ENCODE measurements at places on chromosomes 6 and 20.
A peak's percentile ranks its signal among the peaks of the same experiment; 100 is the strongest.

DNA sequence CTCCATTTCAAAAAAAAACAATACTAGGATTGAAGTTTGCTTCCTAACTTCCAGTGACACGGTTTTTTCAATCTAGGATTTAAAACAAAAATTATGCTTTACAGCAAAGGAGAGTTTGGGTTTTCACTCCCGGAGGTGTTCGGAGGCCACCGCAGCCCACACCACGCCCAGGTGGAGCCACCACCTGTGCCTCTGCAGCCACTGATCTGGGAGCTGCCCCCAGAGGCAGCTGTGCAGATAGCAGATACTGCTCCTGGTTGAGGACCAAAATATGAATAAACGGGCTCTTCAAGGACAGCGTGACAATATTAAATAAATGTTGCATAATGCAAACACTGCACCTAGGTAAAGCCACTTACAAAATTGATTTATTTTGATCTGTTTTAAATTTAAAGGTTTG is 30.2 kb downstream of the DLL1 start:
- DNase-seq = no peak

GRCh38 chr6:144295981-144296767 is 11.0 kb downstream of the UTRN start:
- no peak for DNase-seq

GRCh38 chr20:16271450-16271849 is 301.8 kb downstream of the KIF16B start:
- DNase-seq = no peak

DNA sequence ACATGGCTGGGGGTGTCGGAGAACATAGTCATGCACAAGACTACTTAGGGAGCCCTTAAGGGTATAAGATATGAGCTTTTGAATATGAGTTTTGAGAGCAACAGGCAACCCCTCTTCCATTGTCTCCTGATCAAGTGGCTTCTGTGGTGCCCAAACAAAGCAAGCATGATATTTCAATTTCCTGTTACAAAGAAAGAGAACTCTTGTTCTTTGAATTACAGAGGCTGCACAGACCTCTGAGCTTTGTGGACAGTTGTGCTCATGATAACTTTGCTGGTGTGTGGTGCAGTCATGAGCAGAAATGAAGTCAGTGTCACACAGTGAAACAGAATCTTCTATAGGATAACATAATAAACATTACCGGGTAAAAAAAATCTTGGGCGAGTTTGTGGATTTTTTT is 66.8 kb upstream of the THEMIS start:
- DNase-seq = no peak

- no peak for DNase-seq
Measured at GRCh38 chr6:26250698-26251044, 114.3 kb upstream of the BTN3A2 start.

GRCh38 chr20:7695635-7696034 is 244.6 kb downstream of the HAO1 start:
- DNase-seq = no peak

DNA sequence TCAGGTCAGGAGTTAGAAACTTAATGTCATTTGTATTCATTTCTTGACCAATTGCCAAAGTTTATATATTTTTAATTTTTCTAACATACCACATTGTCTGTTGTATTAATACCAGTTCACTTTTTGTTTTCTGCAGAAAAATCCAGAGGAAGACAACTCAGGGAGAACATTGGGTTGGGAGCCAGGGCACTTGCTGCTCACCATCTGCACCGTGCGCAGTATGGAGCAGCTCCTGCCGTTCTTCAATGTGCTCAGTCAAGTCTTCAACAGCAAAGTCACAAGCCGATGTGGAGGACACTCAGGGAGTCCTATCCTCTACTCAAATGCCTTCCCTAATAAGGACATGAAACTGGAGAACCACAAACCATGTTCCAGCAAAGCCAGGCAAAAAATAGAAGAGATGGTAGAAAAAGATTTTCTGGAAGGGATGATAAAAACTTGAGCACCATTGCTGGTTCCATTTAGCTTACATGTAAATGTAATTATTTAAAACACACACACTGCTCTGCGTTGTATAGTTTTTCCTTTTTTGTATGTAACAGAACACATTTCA is 25.3 kb downstream of the PGM3 start:
- DNase-seq = no peak

DNA sequence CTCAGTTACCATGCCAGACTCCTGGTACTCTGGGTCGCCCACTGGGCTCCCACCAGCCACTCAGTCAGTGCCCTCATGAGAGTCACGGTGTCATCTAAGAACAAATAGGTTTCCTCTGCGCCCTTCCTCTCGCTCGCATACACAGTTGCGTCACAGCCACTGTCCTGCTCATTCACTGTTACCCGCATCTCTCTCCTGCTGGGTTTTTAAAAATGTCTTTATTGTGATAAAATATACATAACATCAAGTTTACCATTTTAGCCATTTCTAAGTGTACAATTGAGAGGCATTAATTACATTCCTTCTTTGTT is 4.0 kb downstream of the TEAD3 start:
- no peak for DNase-seq

- DNase-seq = no peak
Measured at GRCh38 chr6:12275107-12275506, 15.1 kb upstream of the EDN1 start.

DNA sequence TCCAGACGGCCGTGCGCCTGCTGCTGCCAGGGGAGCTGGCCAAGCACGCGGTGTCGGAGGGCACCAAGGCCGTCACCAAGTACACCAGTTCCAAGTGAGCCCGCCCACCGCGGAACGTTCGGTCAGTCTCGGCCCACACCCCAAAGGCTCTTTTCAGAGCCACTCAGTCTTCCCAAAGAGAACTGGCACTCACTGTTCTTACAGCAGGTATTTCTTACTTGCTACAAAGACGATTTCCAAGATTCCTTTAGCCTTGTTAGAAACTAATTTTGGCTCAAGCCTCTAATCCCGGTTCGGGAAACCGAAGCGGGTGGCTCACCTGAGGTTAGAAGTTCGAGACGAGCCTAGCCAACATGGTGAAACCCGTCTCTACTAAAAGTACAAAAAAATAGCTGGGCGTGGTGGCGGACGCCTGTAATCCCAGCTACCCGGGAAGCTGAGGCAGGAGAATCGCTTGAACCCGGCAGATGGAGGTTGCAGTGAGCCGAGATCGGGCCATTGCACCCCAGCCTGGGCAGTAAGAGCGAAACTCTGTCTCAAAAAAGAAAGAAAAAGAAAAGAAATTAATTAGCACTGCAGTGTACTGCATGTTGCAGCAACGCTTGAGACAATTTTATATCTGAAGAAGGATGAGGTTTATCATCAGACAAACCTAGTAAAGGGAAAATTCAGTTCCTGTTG is 73.1 kb downstream of the OR2B2 start:
- no peak for DNase-seq

DNA sequence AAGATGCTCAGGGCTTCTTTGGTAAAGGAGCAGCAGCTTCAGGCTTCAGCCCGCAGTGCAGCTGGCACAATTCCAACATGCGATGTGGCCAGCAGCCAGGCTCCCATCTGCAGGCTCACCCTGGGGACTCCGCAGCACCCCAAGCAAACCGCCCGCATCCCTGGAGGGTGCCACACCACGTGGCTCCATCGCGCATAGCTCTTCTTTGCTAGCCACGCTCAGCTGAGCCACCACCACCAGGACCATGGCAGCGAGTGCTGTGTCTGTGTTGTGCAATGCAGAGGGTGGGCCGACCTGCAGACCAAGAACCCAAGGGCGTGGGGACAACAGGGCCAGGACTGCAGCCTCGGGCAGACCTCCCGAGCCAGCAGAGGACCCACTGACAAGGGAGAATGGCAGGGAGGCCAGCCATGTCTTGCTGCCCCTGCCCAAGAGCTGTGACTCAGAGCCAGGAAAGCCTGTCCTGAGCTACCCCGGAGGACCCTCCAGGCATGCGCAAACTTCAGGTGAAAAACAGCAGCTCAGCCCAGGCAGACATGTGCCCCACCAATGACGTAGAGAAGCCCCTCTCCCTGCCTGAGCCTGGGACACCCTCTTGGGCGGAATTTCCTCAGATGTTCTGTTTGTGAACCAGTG is 87.8 kb downstream of the GINS1 start:
- DNase-seq = no peak

DNA sequence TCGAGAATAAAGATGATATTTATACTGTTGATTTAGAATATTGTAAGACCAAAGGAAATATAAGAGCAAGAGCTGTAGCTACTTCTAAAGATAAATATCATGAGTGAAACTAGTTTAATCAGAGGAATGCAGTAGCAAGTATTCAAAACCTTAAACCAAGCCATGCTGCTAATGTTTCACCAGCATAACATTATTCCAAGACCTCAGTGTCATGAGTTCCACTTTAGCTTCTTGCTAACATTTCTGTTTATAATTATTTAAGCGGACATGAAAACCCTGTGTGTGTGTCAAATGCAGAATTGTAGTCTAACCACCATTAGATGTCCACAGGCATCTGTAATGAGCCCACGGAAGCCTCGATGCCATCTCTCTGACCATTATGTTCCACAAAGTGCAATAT is 752.6 kb upstream of the MARCKS start:
- no peak for DNase-seq

GRCh38 chr20:32753731-32754130 is 8.5 kb upstream of the DNMT3B start:
- DNase-seq = no peak

DNA sequence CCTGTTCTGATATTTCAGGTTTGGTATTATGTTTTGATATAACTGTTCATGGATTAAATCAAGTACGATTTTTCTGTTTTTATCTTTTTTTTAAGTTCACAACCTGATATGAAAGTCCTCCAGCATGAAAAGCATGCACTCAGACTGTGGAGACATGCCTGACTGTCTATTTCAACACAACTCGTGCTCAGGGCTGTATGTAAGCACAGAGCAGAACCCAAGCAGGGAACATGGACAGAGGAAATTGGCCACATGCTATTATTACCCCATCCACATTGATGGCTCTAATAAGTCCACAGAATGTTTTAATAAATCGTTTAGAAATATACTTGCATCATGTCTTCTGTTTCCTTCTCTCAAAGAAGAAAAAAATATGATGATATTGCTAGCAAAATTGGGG is 730.4 kb downstream of the C6orf118 start:
- DNase-seq = no peak

DNA sequence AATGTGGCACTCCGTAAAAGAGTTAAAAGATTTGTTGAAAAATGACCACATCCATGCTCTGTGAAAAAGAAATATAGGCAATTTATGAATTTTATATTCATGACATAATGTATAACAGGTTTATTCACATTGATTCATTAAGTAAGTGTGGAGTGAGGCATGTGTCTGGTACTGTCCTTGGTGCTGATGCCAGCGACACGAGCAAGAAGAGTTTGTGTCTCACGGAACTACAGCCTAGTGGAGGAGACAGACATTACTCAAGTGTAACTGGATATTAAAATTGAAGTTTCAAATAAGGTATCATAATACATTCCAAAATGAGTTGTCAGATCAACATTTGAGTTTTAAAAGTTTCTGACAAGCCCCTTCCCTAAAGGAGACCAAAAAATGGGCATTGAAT is 158.2 kb upstream of the PRND start:
- no peak for DNase-seq

DNA sequence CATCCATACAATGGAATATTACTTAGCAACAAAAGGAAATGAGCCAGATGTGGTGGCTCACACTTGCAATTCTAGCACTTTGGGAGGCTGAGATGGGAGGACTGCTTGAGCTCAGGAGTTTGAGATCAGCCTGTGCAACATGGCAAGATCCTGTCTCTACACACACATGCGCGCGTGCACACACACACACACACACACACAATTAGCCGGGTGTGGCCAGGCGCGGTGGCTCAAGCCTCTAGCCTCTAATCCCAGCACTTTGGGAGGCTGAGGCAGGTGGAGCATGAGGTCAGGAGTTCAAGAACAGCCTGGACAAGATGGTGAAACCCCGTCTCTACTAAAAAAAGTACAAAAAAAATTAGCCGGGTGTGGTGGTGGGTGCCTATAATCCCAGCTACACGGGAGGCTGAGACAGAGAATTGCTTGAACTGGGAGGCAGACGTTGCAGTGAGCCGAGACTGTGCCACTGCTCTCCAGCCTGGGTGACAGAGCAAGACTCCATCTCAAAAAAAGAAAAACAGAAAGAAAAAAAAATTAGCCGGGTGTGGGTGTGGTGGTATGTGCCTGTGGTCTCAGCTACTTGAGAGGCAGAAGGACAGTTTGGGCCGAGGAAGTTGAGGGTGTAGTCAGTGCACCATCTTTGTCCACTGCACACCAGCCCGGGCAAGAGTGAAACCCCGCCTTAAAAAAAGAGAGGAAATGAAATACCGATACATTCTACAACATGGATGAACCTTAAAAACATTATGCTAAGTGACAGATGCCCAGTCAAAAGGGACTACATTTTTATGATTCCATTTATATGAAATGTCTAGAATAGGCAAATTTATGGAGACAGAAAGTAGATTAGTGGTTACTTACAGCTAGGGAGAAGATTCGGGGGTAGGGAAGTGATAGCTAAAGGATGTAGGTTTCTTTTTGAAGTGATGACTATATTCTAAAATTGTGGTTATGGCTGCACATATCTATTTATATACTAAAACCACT is 52.5 kb downstream of the RBL1 start:
- DNase-seq = peak; percentile 15

DNA sequence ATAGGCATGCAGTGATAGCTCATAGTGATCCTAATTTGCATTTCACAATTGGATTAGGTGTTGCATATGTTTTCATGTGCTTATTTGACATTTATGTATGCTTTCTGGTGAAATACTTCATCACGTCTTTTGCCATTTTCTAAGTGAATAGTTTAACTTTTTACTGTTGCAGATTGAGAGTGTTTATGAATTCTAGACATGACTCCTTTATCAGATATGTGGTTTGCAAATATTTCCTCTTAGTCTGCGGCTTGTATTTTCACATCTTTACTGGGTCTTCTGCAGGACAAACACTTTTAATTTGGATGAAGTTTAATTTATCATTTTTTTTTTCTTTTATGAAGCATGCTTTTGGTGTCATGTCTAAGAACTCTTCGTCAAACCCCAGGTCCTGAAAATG is 39.2 kb downstream of the CCN2 start:
- no peak for DNase-seq

- DNase-seq = no peak
Measured at GRCh38 chr20:31934968-31935764, 16.7 kb downstream of the PDRG1 start.

GRCh38 chr6:166744223-166745134 is 117.4 kb upstream of the RPS6KA2 start:
- DNase-seq = no peak

GRCh38 chr20:38221119-38221589 is 39.4 kb downstream of the KIAA1755 start:
- peak; percentile 72 for DNase-seq

GRCh38 chr6:154624038-154624599 is 109.1 kb upstream of the SCAF8 start:
- DNase-seq = no peak

DNA sequence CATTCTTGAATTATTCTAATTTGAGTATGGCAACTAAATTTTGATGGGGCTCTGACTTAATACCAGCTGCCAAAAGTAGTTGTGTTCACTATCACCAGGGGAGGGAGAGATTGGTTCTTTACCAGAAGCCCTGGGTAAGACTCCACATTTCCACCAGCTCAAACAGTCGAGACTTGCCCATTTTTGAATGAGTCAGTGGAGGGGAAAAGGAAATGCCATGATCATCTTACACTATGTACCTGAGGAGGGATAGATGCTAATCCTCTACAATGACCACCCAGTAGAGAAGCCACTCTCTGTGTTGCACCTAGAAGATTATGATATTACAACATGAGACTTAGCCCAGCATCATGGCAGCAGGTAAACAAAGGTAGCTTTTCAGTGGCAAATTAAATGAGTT is 77.0 kb upstream of the SGK1 start:
- DNase-seq = no peak

GRCh38 chr6:43851204-43851865 is 81.3 kb downstream of the VEGFA start:
- DNase-seq = no peak

- DNase-seq = no peak
Measured at GRCh38 chr20:43942201-43942590, 27.5 kb downstream of the TOX2 start.

Measured in activated B cell treated with CpG ODN at 0.5 μM for 24 hours (primary cell).